Activated naive CD4-positive, alpha-beta T cell (primary cell): ENCODE measurements at places on chromosomes 16 and 17.

GRCh38 chr16:11390573-11391495 lies 45.6 kb downstream of the RMI2 start:
- DNase-seq = no peak

DNA sequence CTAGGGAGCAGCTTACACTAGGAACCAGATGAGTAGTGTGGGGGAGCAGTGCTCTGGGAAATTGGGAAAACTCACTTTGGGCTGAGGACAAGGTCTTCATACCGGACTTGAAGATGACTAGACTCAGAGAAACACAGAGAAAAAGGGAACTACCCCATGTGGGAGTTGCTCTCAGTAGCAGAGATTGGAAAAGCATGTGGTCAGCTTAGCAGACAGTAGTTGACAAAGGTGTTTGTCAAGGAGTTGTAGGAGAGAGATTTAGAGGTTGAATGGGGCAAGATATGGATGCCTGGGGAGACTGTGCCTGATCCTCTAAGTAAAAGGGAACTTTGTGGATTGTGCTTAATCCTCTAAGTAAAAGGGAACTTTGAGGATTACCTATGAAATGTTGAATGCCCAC lies 194.5 kb upstream of the COX10 start:
- no peak for DNase-seq

GRCh38 chr16:3460121-3460520 lies 16.6 kb downstream of the NAA60 start:
- DNase-seq = no peak

DNA sequence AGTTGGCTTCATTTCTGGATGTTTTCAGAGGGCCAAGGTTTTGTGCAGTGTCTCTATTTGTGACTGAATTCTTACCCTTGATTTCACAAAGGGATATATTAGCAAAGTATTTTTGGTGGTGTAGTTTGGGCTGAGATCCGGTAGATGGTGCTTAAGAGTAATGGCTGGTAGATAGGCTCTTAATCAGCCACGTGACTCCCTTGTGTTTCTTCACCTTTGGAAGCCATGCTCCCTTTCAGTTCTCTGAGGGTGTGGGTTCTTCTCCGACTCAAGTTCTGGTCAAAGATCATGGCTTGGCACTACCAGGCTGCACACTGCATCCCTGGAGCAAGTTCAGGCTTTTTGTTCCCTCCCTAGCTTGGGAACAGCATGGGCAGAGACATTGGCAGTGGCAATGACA lies 887.3 kb downstream of the CDH8 start:
- no peak for DNase-seq

GRCh38 chr16:53865494-53865863 lies 161.5 kb downstream of the FTO start:
- DNase-seq = no peak

- no peak for DNase-seq
These were observed 2.5 kb upstream of the PRR35 start for GRCh38 chr16:557463-558297.

GRCh38 chr16:57572978-57573728 lies 30.7 kb downstream of the ADGRG5 start:
- no peak for DNase-seq

- no peak for DNase-seq
These were observed 434 bp upstream of the CPSF4L start for GRCh38 chr17:73261952-73262675.

- no peak for DNase-seq
These were observed 223.7 kb downstream of the CBLN1 start for GRCh38 chr16:49057936-49058335.

DNA sequence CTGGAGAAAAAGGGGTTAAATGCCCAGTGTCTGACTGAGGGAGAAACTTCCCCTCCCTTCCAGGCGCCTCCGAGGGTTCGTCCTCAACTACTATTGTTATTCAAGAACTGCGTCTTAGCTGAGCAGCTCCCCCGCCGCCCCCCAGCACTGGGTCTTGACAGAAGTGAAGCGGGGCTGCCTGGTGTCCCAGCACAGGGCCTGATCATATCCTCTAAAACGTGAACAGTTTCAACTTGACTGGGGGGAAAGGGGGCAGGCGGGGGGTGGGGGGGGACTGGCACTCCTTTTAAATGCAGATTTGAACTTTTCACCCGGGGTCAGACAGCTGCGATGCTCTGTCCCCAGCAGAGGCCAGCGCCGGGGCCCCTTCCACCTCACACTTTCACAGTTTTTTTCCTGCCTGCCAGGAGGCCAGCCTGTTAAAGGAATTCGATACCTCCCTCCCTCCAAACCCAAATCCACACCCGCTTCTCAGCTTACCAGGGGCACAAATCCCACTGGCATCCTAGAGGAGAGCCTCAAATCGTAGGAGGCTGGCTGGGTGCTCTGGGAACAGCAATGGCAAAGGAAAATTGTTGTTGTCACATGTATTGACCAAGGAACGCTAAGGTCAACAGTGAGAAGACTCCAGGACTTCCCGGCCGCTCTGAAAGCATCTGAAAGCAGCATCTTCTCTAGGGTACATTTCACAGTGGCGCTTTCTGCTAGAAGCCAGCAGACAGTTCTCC lies 14.5 kb downstream of the ZFHX3 start:
- no peak for DNase-seq

DNA sequence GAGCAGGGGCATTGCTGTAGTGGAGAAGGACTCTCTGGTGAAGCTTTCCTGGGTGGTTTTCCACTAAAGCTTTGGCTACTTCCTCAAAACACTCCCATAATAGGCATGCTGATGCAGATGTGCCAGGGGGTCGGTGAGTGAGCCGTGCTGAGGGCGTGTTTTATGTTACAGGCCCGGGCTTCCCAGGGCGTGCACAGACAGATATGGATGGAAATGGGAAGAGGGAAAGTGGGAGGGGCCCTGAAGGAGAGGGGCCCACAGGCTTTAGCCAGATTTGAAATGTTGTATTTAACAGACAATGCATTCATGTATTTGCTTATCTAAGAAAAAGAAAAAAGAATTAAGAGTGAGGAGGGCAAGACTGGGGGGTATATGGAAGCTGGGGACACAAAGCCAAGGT lies 56.3 kb downstream of the IL21R start:
- DNase-seq = no peak

- no peak for DNase-seq
These were observed 2.7 kb downstream of the CBFA2T3 start for GRCh38 chr16:88974080-88974915.

DNA sequence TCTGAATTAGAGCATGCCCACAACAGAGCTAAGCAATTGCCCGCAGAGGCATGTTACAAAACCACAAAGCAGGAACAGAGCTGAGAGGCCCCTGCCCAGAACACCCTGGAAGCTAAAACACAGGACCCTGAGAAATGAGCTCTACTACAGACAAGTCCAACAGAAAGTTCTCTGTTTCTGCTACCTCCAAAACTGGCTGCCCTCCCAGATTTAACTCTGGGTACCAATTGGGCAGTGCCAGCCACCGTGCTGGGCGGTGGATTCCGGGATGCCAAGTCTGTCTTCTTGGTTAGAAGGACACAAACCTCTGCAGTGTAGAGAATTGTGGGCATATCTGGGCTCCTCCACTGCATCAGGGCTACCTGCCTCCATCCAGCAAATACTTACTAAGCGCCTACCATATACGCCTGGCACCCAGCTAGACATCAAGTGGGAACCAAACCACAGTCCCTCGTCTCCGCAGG lies 1.0 kb downstream of the CMTM4 start:
- no peak for DNase-seq

DNA sequence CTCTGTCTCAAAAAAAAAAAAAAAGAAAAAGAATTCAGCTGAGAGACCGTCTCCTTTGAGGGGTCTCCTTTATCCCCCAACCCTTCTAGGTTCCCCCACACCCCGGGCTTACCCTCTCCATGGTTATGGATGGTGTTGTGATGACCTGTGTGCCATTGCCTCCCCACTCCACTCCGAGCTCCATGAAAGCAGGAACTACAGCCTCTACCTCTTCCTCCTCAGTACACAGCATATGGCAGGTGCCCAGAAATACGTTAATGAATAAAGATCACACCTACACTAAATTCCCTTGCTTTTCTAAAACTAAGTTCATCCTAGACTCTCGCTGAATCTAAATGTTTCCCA lies 17.2 kb downstream of the COPRS start:
- no peak for DNase-seq

- DNase-seq = no peak
These were observed 26.9 kb upstream of the HLF start for GRCh38 chr17:55237841-55238178.

DNA sequence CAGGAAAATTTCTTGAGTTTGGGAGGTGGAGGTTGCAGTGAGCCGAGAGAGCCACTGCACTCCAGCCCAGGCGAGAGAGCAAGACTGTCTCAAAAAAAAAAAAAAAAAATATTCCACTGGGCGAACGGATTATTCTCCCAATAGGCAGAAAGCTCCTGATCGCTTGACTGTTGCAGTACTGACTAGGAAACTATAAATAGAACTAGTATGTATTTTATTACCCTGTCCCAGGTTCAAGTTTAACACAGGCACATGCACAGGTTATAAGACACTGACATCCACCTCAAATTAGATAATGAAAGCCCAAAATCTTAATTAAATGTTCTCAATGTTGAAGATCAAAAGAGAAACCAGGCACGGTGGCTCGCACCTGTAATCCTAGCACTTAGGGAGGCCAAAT lies 11.5 kb downstream of the PARN start:
- DNase-seq = no peak

DNA sequence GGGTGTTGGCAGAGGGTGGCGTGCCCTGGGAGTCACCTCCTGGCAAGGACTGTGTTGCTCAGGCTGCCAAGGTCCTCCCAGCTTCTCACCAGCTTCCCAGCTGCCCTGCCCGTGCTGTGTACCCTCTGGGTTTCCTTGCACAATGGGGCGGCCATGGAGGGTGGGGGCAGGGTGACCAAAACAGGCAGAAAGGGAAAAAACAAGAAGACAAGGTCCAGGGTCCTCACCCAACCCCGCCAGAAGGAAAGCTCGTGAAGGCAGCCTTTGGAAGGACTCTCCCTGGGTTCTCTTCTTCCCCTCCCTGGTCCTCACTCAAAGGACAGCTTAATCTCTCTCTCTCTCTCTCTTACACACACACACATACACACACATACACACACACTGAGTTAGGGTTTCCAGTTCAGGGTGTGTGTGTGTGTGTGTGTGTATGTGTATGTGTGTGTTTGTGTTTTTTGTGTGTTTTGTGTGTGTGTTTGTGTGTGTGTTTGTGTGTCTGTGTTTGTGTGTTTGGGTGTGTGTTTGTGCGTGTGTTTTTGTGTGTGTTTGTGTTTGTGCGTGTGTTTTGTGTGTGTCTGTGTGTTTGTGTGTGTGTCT lies 2.0 kb downstream of the SLC13A5 start:
- DNase-seq = no peak

DNA sequence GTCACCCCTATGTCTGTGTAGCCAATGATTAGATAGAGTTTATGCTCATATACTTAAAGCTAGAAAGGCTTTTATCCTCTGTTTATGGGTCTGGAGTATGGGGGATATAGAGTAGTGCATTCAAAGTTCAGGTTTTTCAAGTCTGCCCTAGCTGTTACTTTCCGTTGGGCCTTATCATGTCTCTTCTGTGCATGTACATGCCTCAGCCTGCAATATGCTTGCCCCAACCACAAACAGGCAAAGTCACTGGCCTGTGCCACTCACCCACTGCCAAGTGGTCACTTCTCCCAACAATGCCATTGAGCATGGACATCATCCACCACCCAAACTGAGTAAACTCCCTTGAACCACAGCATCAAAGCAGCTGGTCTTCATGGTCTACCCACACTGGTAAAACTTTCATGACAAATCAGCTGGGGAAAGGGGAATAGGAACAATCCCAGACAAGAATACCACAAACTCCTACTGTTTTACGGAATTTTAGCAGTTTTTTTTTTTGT lies 70.3 kb upstream of the C17orf78 start:
- no peak for DNase-seq

GRCh38 chr17:45645330-45645729 lies 138.8 kb upstream of the CRHR1 start:
- DNase-seq = no peak

GRCh38 chr17:55273579-55274354 lies 9.0 kb downstream of the HLF start:
- no peak for DNase-seq

DNA sequence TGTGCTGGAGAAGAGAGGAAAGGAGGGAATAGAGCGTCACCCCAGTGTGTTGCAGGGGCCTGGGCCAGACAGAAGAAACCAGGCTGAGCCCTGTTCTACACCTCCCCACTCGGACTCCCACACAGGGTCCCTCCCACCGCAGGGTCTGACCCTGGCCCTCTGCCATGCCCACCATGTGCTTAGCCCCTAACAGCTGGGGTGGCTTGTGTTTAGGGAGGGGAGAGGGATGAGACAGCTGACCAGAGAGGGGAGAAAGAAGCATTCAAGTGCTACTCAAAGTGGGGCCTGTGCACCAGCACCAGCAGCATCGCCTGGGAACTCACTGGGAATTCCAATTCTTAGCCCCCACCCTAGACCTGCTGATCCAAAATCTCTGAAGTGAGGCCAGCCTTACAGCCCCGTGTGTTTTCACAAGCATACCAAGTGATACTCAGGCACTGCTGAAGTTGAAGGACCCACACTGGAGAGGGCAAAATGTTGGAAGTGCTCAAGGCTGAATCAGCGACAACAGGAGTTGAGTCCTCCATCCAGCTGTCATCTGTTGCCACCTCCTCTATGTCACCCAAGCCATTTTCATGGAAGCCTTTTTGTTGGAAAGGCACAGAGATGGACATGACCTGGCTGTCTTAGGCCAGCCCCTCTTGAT lies 47.0 kb downstream of the FZD2 start:
- DNase-seq = no peak

GRCh38 chr16:66406534-66407221 lies 20.4 kb upstream of the BEAN1 start:
- peak; percentile 84 for DNase-seq

GRCh38 chr16:27408012-27408601 lies 6.1 kb downstream of the IL21R start:
- no peak for DNase-seq
